ENCODE measurements at places on chromosomes 12 and 14.

- no peak for DNase-seq
These were observed 30.3 kb downstream of the HNRNPC start for GRCh38 chr14:21238823-21239518.

DNA sequence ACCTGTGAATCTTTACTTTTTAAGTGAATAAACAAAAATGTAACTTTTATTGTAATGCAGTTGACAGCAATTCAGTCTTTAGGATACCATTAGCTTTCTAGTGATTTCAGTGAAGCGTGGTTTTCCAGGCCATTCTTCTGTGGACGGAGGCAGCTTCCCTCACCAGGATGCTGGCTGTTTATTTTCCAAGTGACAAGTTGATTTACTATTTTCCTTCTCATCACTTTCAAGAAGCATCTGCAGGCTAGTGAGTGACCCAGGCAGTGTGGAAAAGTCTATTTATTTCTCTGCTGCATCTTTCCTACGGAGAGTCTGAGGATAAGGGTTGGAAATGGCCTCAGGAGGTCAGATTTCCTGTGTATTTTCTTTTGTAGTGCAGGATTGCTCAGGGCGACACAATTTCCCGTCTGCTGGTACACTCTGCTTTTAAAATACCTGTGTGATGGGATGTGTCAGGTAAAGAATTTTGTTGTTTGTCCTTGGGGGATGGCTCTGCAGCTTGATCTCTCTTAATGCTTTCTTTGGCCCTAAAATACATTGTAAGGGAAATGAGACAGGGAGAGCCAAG lies 467.8 kb downstream of the NRXN3 start:
- DNase-seq: no peak

GRCh38 chr14:55131370-55132137 lies 2.5 kb downstream of the LGALS3 start:
- DNase-seq: no peak

DNA sequence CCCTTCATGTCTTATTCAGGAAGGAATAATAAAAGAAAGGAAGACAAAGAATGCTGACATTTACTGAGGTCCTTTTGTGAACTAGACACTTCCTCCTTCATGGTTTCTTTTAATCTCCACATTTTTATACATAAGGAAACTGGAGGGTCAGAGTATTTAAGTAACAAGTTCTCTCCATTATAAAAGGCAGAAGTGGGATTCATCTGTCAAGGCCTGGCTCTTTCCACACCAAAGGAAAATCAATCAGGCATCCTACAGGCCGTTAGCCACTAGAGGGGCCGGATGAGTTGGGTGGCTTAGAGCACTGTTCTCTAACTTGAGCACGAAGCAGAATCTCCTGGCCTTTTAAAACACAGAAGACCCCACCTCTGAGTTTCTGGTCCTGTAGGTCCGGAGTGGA lies 36.8 kb upstream of the NINJ2 start:
- DNase-seq: no peak

DNA sequence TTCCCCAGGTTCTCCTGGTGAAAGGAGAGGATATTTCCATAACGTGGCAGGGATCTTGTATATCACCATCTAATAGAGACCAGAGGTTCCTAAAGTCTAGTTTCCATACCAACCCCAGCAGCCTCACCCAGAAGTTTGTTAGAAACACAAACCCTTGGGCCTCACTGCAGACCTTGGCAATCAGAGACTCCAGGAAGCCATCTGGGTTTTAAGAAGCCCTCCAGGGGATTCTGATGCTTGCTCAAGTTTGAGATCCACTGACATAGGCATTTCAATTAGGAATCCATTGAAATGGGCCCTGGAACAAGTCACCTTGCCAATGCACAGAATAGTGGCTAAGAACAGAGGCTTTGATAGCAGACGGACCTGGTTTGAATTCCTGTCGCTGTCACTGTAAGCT lies 2.2 kb upstream of the CMKLR1 start:
- no peak for DNase-seq

DNA sequence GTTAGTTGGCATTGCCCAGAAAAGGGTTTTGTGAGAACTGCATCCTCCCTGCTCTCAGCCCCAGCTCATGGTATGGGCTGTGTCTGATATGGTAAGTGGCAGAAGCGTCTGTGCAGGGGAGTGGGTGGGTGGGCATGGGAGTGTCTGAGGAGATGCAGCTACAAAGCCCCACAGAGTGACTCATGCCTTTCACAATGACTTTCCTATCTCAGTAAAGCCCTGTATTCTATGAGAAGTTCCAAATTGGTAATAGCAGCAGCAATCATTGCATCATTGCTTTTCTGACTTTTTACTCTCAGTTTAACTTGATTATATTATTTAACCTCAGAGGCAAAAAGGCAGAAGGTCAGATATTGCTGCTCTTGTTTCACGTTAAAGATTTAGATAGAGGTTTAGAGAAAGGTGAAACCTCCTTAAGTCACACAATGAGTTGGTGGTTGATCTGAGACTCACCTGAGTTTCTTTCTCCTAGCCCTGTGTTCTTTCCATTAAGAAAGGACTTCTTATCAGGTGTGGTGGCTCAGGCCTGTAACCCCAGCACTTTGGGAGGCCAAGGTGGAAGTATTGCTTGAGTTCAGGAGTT lies 171.7 kb downstream of the SLC5A8 start:
- DNase-seq: no peak

All from AG04449 (cell line).